ENCODE measurements at places on chromosomes 5 and 9.

DNA sequence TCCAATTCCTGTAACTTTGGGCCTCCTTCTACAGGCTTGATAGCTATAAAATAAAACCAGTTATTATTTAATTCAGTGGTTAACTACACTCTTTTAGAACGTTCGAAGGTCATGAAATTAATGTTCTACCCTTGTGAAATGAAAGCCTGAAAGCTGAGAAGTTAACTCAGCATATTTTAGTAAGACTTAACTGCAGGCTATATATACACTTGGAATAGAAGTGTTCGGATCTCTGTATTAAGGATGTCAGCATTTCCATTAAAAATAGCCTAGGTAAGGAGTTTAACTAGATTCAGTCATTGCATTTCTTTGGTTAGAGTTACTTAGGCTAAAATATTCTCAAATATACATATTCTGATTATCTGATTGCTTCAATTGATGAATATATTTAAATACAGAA, 229.2 kb downstream of the MRPS30 start:
- DNase-seq = no peak

DNA sequence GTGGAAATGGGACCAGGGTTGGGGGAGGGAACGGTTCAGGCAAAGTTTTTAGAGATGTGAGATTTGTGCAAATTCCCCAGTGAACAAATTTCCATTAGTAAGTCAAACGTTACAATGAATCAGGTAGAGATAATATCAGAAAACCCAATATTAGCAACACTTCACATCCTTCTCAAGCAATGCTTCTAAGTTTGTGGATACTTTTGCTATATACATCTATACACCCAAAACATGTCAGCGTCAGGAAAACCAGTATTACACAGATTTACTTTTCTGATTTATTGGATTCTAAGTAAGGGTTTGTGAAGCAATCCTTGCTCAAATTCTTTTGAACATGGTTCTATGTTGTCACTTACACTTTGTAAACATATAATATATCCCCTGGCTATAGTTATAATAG, 6.5 kb downstream of the ALDH1A1 start:
- no peak for DNase-seq

GRCh38 chr5:173227636-173228035, 7.4 kb downstream of the NKX2-5 start:
- DNase-seq = no peak

- no peak for DNase-seq
Observed at GRCh38 chr9:136326761-136327303, 507 bp upstream of the GPSM1 start.

GRCh38 chr5:6188976-6189375, 189.4 kb downstream of the MED10 start:
- no peak for DNase-seq

GRCh38 chr5:103801681-103802080, 239.1 kb upstream of the NUDT12 start:
- DNase-seq = peak; percentile 59
